ENCODE measurements at places on chromosomes 16 and 17.
A peak's percentile ranks its signal among the peaks of the same experiment; 100 is the strongest.

DNA sequence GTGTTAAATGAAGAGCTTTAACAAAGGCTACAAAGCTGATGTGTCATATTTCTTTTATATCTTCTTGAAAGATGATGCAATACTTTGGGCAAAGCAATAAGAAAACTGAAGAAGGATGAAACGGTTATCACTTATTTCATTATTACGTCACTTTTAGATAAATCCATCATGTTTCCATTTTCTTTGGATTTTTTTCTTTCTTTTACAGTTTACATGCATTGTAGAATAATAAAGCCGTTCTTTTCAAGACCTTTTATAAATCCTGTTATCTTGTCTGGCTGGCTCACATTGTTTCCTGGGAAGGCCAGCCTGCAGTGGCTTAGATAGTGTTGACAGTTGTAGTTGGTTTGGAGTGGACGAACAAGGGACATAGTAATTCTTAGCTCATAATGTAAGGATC, 28.9 kb downstream of the TANC2 start:
- DNase-seq, result no peak

GRCh38 chr17:50715471-50715870, 3.9 kb upstream of the LUC7L3 start:
- no peak for DNase-seq

GRCh38 chr16:17369421-17370222, 101.1 kb downstream of the XYLT1 start:
- peak; percentile 79 for DNase-seq

- no peak for DNase-seq
These were observed 22.3 kb downstream of the CD300LF start for GRCh38 chr17:74690409-74690825.

DNA sequence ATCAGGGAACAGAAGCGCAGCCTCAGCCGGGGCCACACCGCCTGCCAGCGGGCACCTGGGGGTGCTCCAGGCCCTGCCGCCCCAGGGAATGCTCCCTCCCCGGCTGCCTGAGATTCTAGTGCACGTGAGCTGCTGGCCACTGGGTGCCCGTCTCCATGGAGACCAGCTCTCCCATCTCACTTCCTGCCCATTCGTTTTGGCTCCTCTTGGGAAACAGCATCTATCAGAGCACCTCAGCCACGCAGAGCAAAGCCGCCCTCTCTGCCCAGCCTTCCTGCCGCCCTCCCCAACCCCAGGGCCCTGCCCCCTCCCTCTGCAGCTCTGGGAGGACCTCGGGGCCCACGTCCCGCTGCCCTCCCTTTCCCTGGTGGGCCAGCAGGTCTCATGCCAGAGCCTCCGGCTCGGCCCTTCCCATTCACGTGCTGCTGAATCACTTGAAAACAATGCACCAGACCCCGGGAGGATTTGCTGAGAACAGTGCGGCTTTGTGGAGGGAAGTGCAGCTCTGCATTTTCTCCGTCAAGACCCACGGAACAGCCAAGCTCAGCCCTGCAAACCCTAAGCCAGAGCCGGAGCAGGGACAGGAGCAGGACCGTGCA, 19.4 kb downstream of the CEP295NL start:
- peak; percentile 92 for DNase-seq

- DNase-seq, result no peak
These were observed 40.6 kb downstream of the STH start for GRCh38 chr17:46039592-46040186.

DNA sequence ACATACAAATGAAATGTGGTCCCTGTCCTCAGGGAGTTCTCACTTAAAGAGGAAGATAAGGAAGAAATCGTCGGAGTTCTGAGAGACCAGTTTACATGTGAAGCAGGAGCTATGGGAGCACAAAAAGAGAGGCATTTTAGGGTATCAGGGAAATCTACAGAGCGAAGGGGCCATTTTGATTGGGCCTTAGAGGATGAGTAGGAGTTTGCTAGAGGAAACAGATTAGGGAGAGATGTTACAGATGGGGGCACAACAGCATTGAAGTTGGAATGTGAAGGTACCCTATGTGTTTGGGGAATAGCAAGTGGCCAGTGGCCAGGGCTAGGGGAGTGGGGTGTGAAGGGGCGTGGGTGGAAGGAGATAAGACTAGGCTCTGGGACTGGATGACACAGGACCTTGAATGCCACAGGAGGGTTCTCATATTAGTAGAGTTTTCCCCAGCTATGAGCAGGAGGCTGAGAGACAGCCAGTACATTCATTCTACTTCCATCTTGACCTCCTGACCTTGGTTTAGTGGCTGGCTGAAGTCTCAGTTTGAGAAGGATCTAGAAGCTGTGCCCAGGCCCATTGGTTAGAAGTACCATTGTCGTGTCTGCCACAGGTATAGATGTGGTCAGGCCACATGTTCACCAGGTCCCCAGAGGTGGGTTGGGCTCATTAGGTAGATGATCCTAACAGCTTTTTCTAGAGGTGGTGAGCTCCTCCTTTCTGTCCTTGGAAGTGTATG, 34.8 kb downstream of the CPNE2 start:
- DNase-seq, result no peak

- DNase-seq, result no peak
These were observed 11.1 kb downstream of the CCDC57 start for GRCh38 chr17:82201498-82201910.

- DNase-seq, result no peak
These were observed 60.0 kb upstream of the BRD7 start for GRCh38 chr16:50428742-50429141.

DNA sequence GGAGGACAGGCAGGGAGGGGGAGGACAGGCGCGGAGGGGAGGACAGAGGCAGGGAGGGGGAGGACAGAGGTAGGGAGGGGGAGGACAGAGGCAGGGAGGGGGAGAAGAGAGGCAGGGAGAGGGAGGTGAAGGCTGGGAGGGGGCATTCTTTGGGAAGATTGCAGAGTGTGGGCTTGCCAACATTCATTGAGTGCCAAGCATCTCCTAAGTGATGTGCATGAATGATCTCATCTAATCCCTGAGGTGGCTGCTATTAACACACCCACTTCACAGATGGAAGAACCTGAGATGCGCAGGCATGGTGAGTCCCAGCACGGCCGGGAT, 58.3 kb downstream of the NT5M start:
- no peak for DNase-seq

DNA sequence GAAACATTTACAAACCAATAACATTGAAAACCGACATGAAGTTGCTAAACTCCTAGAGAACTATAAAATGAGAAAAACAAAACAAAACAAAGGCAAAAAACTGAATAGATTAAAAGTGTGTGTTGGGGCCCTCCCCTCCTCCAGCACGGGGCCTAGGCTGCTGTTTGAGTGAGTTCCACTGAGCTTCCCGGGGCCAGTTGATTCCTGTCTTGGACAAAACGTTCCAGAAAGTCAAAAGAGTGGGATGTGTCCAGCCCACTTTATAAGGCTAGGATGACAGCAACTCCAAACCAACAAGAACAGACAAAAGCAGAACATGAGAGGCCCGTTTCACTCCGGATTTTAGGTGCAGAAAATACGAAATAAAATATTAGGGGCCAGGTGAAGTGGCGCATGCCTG, 11.6 kb upstream of the CSNK1D start:
- DNase-seq, result no peak

GRCh38 chr17:33623841-33624240, 330.7 kb upstream of the ASIC2 start:
- no peak for DNase-seq

DNA sequence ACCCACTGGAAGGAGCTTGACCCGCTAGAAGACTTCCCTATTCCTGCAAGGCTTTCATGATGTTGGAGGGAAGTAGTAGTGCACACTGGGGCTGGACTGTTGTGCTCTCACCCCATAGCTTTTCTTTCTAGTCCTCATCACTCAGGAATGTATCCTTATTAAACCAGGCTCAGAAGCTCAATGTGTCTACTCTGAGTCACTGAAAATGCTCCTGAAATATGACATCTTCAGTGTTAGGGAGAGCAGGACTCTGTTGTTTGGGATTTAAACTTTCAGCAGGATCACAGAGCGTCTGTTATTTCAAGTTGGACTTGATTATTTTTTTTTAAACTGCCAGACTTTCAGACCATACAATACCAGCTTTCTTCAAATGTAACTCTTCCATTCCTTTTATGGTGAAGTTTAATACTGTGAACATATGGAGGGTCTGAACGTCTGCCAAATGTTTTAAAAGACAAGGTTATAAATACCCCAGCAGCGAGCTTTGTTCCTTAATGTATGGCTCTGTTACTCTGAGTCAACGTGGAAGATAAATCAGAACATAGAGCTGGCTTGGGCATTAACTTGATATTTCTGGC, 257.5 kb downstream of the CDH11 start:
- peak; percentile 80 for DNase-seq

DNA sequence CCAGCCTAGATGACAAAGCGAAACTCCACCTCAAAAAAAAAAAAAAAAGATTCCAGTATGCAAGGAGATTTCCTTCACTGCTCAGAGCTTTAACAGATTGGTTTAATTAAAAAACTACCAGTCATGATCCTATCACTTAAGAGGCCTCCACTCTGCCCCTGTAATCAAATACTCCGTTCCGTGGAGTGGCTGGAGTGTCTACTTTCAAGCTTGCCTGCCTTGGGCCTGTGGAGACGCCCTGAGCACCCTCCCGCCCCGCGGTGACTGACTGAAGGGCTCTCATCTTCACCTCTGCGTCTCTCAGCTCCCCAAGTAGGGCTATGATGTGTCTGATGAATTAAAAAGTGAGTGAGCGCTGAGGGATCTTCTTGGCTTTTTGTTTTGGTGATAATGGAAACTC, 25.3 kb upstream of the TRPV3 start:
- DNase-seq, result no peak

- peak; percentile 67 for DNase-seq
These were observed 11.5 kb downstream of the TAC4 start for GRCh38 chr17:49836111-49837030.

DNA sequence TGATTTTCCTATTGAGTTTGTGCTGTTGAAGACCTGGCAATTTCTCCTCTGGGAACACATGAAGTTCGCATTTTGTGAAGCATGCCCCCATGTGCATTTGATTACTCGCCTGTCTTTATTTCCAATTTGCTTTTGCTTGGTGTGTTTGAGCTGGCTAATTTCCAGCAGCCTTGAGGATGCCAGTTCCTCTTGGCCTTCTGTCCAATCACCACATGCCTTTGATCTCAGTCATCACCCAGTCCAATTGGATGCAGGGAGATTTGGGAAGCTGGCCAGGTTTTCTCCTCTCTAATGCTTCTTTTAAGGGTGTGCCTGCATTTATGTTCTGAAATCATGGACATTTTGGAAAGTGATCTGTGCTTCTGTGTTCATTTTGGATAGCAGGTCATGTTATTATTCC, 3.8 kb upstream of the TMEM100 start:
- peak; percentile 64 for DNase-seq

GRCh38 chr17:59330053-59330942, 1.2 kb upstream of the YPEL2 start:
- peak; percentile 87 for DNase-seq

DNA sequence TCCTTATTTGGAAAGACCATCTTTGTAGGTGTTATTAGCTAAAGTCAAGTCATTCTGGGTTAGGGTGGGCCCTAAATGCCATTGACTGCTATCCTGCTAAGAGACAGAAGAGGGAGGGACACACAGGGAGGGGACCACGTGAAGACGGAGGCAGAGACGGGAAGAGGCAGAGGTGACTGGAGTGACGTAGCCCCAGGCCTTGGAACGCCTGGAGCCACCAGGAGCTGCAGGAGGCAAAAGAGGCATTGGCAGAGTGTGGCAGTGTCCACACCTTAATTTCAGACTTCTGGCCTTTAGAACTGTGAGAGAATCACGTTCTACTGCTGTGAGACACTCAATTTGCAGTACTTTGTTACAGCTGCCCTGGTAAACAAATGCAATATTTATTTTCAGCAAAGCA, 13.3 kb downstream of the AFMID start:
- DNase-seq, result no peak

DNA sequence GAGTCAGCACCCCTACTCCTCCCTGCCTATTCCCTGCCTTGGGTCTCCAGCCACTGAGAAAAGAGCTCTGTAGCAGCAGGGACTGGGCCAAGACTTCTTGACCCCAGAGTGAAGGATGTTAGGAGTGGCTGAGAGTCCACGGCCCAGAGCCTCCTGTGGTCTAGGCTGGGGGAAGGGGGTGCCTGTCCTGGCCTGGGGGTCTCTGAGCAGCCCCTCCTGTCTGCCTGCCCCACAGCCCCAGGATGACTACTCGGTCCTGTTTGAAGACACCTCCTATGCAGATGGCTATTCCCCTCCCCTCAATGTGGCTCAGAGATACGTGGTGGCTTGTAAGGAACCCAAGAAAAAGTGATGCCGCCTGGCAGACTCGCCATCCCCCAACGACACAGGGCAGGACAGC, 5.5 kb downstream of the SULT1A2 start:
- DNase-seq, result no peak

- no peak for DNase-seq
These were observed 159.9 kb downstream of the ANKFN1 start for GRCh38 chr17:56313201-56313600.

GRCh38 chr16:26365161-26365940, 673.6 kb downstream of the HS3ST4 start:
- DNase-seq, result no peak

GRCh38 chr17:79930062-79930876, 91.0 kb upstream of the CBX4 start:
- DNase-seq, result peak; percentile 69

GRCh38 chr17:67469208-67469980, 92.3 kb downstream of the PITPNC1 start:
- DNase-seq, result no peak

DNA sequence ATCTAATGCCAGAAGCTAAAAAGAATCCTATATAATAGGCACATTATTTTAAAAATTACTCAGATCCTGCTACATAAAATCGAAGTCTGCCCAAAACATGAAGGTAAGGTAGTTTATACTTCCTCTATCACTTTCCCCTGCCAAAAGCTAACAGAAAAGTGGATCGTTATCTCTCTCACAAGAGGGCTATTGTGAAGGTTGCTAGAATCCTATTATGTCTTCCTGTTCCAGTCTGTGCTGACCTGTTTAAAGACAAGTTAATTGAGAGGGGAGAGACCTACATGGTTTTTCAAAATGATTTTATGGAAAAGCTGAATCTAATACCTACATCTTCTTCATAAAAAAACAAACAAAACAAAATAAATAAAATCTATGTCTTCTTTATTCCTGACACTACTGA, 1410.9 kb upstream of the CDH8 start:
- DNase-seq, result no peak

GRCh38 chr16:86966777-86967176, 350.4 kb downstream of the C16orf95 start:
- DNase-seq, result no peak

DNA sequence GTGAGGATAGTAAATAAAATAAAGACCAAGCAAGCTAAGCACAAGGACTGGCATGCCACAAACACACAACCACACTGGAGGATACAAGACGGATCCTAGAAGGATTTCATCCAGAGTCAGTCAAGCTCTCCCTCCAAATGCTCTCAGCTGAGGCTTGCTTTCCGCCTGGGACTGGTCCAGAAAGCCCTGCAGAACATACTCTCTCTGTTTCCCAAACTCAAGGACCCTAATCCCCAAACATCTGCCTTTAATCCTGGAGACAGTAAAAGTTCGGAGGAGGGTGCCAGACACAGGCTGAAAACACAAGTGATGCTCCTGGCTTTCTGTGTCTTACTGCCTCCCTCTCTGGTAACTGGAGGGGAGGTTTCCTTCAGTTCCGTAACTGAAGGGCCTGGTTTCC, 5.3 kb upstream of the HSD11B2 start:
- peak; percentile 48 for DNase-seq

- no peak for DNase-seq
These were observed 206.5 kb downstream of the RBFOX3 start for GRCh38 chr17:79404136-79404911.

Data from stomach (tissue), 19 donors.